ENCODE measurements at places on chromosomes 2 and 18.

DNA sequence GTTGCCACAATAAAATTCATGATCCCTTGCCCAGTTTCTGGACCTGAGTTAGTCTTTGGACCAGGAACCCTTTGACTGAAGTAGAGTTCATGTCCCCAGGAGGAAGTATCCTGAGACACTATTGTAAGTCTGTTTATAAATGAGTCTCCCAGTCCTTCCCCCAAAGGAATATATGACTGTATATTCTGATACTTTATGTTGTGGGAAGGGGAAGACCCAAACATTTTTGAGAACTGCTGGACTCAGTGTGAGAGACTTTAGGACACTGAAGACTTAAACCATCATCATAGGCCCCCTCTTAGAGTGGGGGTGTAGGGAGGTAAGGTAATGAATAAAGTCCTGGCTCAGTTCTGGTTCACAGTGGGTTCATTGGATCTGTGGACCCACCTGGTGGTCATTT, 28.6 kb upstream of the CXCR4 start:
- DNase-seq, result no peak

GRCh38 chr2:212640428-212640827, 101.8 kb upstream of the ERBB4 start:
- no peak for DNase-seq

DNA sequence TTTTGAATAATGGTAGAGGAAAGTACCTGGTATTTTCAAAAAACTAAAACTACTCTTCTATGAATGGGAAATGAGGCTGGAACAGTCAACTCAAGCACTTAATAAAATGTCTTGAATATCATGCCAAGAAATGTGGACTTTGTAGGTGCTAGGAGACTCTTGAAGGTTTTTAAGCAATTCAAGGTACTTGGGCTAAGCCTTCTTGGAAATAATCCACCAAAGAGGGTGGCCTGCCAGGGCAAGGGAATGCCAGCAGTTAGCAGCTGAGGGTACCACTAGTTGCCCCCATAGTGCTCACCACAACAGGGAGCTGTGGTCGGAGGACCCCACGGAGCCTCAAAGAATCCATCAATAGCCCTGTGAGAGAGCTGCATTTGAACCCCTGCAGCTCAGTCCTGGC, 14.6 kb upstream of the ACYP2 start:
- DNase-seq, result no peak

DNA sequence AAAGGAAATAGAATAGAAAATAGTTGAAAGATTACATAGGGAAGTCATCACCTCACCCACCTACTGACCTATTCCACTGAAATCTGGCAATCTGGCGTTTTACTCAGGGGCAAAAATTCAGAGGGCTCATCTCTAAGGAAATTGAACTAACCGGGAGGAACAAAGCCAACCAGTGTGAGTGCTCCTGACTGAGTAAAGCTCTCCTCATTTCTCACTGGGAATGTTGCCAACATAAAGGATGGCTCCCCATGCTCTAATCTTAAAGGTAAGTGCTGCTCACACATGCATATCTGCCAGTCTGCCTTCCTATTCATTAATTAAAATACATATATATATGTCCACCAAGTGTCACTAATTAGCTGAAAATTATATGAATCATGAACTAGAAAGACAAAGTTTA, 13.5 kb upstream of the DOK6 start:
- DNase-seq, result no peak
